ENCODE measurements at places on chromosomes 2 and 18.

DNA sequence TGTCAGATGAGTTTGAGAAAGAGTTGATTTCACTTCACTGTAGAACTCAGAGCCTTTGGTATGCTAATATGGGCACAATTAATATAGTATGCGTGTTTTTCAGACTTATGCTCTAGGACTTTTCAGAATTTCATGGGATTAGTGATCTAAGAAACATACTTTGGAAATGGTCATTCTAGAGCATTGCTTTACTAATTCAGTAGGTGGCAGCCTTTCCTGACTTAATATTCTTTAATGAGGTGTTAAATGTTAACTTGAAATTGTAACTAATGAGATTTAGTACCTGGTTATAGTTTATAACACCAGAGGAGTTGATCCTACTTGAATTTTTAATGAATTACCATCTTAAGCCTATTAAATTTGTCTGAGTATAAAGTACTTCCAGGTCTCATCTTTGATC, 28.4 kb downstream of the ACTR2 start:
- no peak for DNase-seq

GRCh38 chr2:158970241-158970751, 1.9 kb downstream of the TANC1 start:
- no peak for DNase-seq

GRCh38 chr18:55856679-55857078, 268.7 kb upstream of the TCF4 start:
- DNase-seq: no peak

- DNase-seq: no peak
Observed at GRCh38 chr2:68905116-68905515, 33.9 kb upstream of the BMP10 start.

GRCh38 chr2:67234440-67234839, 162.7 kb upstream of the ETAA1 start:
- DNase-seq: no peak

DNA sequence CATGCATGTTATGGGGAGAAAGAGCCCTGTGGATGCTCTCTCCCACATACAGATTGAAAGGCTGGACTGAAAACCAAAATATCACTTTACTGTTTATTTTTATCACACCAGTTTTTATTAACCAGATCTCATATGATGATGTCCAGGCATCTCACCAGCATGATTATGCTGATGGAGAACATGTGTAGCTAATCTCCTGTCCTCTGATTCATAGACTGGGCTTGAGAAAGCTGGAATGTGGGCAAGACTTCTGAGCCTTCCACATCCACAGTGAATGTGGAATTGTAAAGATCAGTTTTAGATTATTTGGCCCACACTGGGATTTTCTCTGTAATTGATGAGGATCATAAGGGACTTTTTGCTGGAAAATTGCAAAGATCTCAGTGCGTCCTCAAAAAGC, 137.9 kb downstream of the ICOS start:
- DNase-seq: no peak

- DNase-seq: no peak
Observed at GRCh38 chr2:183964565-183964964, 633.8 kb upstream of the ZNF804A start.

DNA sequence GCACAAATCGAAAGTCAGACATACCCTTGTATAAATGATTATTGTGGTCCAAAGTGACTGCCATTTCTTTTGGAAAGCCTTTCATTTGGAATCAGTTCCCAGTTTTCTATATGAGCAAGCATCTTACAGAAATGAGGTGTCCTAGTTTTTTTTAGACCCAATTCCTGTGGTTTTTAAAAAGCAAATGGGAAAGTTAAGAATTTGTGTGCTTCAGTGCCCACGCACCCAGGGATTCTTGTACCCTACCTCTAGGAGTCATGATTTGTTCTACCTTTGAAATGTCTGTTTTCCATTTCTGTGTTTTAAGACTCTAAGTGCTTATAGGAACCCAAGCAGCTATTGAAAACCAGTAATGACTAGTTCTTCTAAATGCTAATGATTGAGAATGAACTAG, 218.1 kb downstream of the CAMKMT start:
- DNase-seq: no peak

DNA sequence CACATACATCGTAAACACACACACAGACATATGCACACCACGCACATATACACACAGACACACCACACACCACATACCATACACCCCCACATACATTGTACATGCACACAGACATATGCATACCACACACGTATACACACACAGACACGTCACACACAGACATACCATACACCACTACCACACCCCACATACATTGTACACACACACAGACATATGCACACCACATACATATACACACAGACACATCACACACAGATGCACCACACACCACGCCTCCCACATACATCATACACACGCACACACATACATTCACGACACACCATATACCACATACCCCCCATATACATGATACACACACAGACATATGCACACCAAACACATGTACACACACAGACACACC, 58.4 kb downstream of the KIF5C start:
- no peak for DNase-seq

DNA sequence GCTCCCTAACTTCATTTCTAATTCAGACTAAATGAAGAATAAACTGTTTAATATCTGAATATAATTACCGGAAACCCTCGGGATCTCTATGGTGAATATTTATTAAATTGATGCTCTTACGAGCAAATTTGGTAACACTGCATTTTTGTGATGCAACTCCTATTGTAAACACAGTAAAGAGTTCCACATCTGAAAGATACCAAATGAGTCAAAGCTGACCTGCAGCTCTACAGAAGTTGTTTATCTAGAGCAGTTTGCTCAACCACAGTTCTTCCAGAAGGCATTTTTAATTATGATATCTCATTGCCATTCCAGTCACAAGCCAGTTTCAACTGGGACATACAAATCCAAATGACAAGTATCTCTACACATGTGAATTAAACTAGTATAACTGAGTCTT, 129.7 kb downstream of the PKP4 start:
- no peak for DNase-seq

- DNase-seq: no peak
Observed at GRCh38 chr2:101267671-101268656, 15.3 kb downstream of the CNOT11 start.

GRCh38 chr2:6667326-6667725, 198.4 kb downstream of the CMPK2 start:
- DNase-seq: no peak

DNA sequence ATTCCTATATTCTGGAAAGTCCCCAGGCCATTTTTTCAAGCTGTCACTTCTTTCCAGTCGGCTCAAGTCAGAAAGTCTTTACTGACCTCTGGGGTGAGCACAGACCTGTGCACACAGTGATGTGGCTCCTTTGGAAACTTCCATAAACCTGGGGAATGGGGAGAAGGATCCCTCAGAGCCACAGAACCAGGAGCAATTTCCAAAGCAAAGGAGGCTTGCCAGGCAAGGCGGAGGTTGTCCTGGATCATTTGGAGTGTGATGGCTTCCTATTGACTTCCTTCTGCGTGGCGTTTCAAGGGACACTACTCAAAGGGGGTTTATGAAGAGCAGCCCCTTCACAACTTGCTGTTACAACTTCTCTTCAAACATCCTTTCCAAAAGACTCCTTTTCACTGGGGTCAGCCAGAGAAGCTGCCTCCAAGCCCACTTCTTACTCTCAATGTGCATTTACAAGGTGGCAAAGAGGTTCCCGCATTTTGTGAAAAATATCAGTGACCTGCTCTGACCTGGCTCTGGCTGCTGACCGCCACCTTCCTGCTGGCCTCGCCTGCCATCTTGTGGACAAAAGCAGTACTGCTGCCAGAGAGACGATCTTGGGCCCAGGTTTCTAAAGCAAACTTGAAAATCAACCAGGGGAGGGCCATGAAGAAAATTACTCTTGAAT, 18.2 kb upstream of the TMEM247 start:
- peak; percentile 77 for DNase-seq

DNA sequence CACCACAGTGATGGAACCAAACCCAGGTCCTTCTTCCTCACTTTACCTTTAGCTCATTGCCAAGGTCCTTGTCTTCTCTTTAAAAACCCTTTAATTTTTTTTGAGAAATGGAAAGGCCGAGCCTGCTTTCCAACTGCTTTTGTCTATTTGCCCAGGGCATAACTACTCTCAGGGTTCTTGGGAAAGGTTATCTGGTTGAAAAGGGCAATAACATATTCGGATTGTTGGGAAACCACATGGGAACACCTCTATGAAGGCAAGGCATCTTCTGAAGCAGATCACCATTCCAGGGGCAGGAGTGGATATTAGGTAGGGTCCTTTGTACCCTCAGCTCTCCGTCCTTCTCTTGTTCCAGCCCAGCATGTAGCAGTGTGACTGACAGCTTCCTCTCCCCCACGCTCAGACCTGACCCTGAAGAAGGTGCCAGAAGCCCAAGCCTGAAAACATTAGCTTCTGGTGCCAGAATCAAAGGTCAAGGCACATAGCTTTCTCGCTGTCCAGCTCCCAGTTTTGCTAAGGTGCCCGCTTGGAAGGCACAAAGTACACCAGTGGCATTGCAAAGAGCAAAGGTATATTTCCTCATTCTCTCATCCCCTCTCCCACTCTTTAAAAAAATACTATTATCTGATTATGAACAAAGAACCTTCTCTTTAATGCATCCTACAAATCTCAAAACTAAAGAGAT, 123.2 kb upstream of the LINC00305 start:
- no peak for DNase-seq

DNA sequence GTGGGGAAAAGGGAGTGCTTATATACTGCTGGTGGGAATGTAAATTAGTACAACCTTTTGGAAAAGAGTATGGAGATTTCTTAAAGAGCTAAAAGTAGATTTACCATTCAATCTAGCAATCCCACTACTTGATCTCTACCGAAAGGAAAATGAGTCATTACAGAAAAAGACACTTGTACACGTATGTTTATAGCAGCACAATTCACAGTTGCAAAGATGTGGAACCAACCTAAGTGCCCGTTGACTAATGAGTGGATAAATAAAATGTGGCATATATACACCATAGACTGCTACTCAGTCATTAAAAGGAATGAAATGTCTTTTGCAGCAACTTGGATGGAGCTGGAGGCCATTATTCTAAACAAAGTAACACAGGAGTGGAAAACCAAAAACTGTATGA, 29.5 kb downstream of the FLACC1 start:
- DNase-seq: no peak

- no peak for DNase-seq
Observed at GRCh38 chr2:238667008-238667407, 180.9 kb upstream of the TWIST2 start.

DNA sequence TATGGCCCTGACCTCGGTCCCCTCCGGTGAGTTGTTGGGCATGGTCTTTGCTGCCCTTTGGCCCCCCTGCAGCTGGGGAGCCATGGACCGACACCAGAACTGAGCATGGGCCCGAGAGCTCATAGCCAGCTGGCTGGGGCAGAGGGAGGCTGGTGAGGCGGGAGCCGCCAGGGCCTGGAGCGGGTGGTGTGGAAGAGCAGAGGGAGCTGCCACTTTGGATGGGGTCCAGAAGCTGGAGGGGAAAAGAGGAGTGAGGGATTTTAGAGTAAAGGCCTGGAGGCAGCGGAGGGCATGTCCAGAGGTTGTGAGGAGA, 16.5 kb upstream of the CNNM3 start:
- no peak for DNase-seq

GRCh38 chr2:220664272-220665107, 907.6 kb downstream of the EPHA4 start:
- DNase-seq: no peak

- peak; percentile 30 for DNase-seq
Observed at GRCh38 chr2:73987109-73987947, 2.6 kb downstream of the TET3 start.

- no peak for DNase-seq
Observed at GRCh38 chr2:68987021-68987503, 12.6 kb downstream of the GKN1 start.

- DNase-seq: no peak
Observed at GRCh38 chr2:60549928-60550177, 3.6 kb downstream of the BCL11A start.

DNA sequence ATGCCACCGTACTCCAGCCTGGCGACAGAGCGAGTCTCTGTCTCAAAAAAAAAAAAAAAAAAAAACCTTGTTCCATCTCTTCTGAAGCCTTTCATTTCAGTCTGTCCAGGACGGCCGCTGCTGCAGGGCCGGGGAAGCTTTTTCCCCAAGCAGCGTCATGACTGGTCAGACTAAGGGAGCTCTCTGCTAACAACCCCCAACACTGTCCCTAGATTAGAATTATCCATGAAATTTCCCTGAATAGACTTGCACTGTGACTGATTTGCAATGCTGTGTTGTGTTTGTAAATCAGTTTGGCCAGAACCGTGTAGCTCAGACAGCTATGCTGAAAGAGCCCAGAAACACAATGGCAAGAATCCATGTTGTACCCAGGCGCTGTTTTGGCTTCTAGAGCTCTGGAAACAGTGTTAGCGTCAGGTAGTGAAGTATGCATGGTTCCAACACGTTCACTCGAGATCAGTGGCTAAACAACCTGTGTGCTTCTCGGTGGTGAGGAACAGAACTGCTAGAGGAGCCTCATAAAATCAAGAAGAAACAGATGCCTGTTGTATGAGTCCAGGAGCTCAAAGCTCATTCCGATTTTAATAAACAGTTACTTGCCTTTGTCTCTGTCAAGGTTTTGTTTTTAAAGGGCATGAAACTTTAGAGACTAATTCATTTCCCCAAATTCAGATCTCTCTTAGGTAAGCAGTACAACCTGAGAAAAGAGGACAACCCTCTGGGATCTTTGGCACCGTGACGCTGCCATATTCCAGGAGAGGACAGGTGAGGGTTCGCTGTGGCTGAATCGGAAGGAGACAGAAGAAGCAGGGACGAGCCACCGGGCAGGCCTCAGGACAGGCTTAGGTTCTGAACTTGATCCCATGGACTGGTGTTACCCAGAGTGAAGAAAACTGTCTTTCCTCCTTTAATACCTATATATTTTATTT, 43.5 kb downstream of the GORASP2 start:
- DNase-seq: no peak

DNA sequence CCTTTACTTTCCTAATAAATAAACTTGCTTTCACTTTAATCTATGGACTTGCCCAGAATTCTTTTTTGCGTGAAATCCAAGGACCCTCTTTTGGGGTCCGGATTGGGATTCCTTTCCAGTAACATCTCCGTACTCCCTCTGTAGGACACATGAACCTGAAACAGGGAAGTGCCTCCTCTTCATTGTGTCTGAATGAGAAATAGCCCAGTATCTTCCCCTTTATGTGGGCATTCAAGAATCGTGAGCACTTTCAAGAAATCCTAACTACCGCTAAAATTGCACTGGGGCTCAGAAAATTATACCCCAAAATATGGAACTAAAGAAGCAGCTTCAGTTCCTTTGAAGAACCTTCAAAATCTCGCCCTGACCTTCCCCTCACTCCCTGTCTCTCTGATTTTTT, 7.8 kb upstream of the POMC start:
- DNase-seq: no peak

DNA sequence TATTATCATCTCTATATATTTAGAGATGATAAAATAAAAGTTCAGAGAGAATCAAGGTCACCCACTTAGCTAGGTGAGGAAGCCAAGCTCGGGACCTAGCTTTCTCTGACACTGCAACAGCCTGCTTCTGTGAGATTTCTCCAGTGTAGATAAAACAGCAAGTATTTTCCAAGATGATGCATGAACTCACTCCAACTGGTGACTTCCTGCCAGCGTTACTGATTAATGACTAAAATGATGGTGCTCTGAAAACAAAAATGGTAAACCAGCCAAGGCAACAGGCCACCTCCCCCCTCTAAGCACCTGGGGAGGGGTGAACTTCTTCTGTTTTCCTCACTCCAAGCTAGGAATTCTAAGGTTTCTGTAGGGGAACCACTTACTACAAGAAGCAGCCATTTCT, 510.2 kb upstream of the ID2 start:
- no peak for DNase-seq

GRCh38 chr18:23761941-23762340, 72.7 kb downstream of the LAMA3 start:
- DNase-seq: no peak
